Smooth muscle cell of the umbilical artery (primary cell): ENCODE measurements at places on chromosomes 7 and 10. TPM values are rescaled to one million over a fixed set of nuclear protein-coding genes. Genes with fewer than 3 reads are reported as not detected.

Gene ANKRD2
- 0.74 and 0.89 TPM in 2 replicates for total RNA-seq

Gene TEX36
- total RNA-seq, result not detected in 2 replicates

Gene C7orf33
- not detected in 2 replicates for total RNA-seq

Gene PRKAG2
- total RNA-seq, result 9.5 and 16.5 TPM in 2 replicates

Gene CYP2E1
- total RNA-seq, result 0.60 and 0.89 TPM in 2 replicates

Gene SFTPA1
- not detected in 2 replicates for total RNA-seq

Gene ECHS1
- 57.3 and 62.9 TPM in 2 replicates for total RNA-seq

Gene CUL2
- 41.3 and 65.7 TPM in 2 replicates for total RNA-seq

Gene C10orf53
- not detected in 2 replicates for total RNA-seq

Gene NRCAM
- total RNA-seq, result 0.28 and 0.30 TPM in 2 replicates

Gene PTPRN2
- total RNA-seq, result under 0.01 and 0.05 TPM in 2 replicates

Gene APBB1IP
- not detected in 2 replicates for total RNA-seq

Gene DNAJB6
- 95.3 and 135 TPM in 2 replicates for total RNA-seq

Gene GTF2IRD2
- 4.5 and 4.9 TPM in 2 replicates for total RNA-seq

Gene SHH
- not detected in 2 replicates for total RNA-seq

Gene MRPL32
- 35.8 and 41.9 TPM in 2 replicates for total RNA-seq

Gene AKR1C1
- 6.8 and 8.3 TPM in 2 replicates for total RNA-seq

Gene NUP205
- total RNA-seq, result 36.8 and 56.8 TPM in 2 replicates

Gene EGR2
- 2.3 and 4.8 TPM in 2 replicates for total RNA-seq

Gene RINT1
- total RNA-seq, result 15.4 and 25.7 TPM in 2 replicates

Gene PRLHR
- total RNA-seq, result not detected in 2 replicates

Gene GNAT3
- total RNA-seq, result not detected in 2 replicates

Gene SAP25
- total RNA-seq, result not detected in 2 replicates

Gene CALML3
- not detected in 2 replicates for total RNA-seq

Gene CALCR
- total RNA-seq, result not detected in 2 replicates
